ENCODE measurements at places on chromosomes 7 and 10.

- no peak for DNase-seq
These were observed 96.7 kb upstream of the CABCOCO1 start for GRCh38 chr10:61565819-61566560.

DNA sequence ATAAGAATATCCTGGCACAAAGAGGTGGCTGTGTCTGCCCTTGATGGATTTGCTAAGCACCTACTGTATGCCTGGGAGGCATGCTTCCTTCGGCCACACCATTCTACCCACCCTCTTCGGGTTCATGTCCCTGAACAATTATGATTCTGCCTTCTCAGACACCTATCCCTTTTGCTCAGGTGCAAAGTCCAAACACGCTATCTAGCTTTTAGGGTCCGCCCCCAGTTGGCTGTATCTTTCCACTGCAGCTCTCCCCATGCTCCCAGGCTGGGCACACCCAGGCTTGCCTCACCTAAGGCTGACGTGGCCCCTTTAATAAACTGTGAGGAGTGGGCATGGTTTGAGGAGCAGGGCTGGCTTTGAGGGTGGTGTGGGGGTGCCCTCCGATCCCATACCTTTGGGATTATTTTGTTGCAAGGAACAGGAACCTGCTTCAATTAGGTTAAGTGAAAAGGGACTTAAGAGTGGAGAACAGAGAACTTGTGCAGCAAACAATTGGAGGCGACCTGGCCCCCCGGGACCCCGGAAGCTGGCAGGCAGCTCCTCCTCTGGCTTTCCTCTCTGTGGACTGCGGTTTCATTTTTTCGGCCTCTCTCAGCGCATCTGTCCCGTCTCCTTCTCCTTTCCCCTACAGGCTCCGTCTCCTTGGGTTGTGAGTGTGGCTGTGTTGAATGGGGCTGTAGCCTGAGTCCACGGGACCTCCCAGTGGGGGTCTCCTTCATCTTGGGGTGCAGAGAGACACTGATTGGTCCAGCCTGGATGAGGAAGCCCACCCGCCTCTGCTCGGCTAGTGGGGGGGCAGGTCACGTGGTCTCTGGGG, 3.8 kb downstream of the CLIP2 start:
- no peak for DNase-seq

- no peak for DNase-seq
These were observed 82.8 kb downstream of the VOPP1 start for GRCh38 chr7:55489552-55489951.

DNA sequence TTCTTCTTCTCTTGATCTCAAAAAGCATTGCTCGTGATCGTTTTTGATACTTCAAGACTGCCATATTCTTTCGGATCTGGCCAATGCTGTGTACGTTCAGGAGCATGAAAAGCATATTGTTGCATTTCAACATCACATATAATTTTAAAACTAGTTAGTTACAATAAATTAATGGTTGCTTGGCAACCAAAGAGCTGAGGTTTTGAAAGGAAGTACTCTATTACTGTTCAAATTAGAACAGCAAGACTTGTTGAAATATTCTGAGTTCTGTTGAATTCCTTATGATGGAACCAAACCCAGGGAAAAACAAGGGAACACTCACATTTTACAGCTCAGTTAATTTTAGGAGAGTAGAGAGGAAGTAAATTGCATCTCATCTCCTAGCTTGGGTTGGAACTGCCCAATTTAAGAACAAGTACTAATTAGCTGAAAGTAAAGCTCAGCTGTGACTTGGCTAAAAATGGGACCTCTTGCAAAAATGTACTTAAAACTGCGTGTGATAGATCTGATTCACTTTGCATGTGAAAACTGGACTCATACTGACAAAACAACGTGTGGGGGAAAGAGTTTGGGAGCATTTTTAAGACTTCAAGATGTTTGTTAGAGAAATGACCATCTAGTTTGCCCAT, 21.2 kb downstream of the OR9A2 start:
- DNase-seq: no peak

DNA sequence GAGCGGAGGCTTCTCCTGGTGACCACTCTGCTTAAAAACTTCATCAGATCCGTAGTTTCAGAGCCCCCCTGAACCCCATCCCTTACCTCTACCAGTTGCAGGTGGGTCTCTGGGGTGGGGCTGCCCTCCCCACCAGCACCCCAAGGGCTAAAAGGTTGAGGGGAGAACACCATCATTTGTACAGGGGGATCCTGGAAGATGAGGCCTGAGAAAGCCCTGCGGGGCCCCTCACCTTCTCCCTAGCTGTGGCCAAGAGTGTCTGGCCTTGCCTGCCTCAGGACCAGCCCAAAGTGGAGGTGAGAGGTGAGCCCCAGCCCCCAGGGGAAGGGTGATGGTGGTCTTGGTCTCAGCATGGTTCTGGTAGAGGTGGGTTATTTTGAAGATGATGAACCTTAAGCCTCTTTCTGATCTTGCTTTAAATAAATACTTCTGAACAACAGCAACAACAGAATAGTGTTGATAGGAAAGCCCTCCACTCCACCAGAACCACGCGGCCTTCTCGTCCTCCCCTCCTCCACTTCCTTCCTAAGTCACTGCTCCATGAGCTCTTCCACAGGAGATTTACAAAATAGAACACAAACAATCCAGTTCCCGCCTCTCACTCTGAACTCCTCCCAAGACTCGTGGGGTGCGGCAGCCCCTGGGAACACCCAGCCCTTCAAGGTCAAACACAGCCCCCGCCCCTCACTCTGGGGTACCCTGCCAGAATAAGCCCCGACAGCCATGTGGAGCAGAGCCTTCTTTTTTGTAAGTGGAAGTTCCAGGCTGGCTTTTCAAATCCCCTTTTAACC, 169.1 kb downstream of the EGFR start:
- DNase-seq: no peak

DNA sequence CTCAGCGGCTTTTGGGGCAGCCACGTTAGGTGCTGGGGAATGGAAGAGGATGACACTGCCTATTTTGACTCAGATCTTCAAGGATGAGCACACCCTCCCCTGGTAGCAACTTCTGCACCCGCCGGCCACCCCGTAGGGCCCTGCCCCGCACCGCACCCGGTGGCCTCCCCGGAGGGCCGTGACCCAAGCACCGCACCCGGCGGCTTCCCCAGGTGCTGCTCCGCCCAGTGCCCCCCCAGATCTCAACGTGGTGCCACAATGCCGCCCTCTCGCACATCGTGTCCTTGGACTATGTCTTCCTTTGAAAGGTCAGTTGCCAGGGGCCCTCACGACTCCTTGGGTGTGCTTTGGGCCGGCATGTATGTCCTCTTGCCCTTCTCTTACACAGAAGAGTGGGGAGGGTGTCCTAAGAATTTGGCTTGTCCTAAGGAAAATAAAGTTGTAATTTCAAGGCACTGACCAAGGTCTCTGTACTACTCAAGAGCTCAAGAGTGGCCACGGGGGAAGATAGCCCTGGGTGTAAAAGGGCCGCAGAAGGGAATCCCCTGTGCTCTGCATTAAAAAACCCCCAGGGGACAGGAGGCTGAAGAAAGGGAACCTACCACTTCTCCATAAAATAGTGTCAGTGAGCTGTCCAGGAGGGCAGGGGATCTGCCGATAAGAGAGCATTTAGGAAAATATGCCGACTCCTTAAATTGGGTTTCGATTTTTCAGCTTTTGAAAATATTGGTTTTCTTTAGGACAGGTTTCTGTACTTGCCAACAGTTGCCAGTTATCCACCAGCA, 1.6 kb upstream of the LANCL2 start:
- DNase-seq: no peak

DNA sequence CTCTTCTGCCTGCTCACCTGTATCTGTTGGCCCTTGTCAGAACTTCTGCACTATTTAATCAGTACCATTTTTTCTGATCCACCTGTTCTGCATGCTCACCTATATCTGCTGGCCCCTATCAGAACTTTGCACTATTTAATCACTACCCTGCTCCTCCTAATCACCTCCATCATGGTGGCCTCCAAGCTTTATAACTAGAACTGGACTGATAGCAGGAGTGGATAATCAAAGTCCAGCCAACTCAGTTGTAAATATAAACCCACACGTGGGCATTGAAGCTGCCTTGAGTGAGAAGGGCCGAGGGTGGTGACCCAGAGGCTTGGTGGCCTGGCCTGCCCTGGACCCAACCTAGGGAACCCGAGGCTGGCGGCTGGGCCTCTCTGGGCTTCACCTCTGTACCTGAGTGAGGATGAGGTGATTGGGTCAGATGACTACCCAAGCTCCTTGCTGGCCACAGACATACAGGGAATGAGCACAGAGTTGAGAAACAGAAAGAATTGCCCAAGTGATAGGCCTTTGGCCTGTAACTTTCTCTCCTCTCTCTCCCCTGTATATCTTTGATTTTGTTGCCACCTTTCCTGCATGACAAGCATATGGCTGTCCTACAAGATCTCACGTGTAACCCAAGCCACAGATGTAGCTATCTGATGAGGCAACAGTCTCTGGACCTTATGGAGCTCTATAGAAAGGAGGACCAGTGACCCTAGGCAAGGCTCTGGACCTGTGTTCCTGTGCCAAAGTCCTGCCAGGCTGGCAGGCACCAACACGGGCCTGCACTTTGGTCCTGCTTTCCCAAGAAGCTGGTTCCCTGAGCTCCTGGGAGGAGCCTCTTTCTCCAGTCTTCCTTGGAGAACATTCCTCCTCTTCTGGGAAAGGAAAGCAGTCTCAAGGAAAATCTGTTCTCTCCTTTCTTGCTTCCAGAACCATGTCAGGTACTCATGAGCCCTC, 23.4 kb upstream of the FAM3C start:
- DNase-seq: no peak

DNA sequence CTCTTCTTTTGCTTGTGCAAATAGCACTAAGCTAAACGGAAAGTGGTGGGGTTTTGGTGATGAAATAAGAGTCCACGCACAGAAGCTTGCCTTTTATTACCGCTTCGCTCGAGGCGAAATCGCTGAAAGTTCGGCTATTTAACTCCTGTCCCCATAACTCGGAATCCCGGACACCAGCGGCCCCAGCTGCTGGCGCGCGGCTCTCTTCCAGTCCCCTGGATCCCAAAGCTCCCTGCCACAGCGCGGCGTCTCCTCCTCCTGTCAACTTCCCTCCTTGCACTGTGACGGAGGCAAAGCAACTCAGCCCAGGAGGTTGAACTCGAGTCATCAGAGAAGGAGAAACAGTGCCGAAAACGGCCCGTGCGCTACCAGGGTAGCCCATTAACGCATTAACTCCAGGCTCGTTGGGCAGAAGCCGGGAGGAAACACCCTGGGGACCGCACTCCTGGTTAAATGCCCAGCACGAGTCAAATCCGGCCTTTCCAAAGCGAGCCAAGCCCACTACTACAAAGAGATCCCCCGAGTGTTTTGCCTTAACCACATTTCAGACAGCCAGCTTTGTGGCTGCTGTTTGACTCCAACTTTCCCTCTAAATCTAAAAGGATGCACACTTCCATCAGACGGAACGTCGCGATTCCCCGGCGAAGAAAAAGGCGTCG, 1.3 kb downstream of the SEMA3D start:
- peak; percentile 29 for DNase-seq

- DNase-seq: no peak
These were observed 73.3 kb upstream of the CHCHD3 start for GRCh38 chr7:133155146-133155545.

GRCh38 chr7:26308551-26308950, 16.9 kb downstream of the SNX10 start:
- no peak for DNase-seq

- no peak for DNase-seq
These were observed 376.8 kb downstream of the EXOC4 start for GRCh38 chr7:133629701-133630100.

GRCh38 chr7:96778263-96778662, 68.6 kb upstream of the SEM1 start:
- DNase-seq: no peak

DNA sequence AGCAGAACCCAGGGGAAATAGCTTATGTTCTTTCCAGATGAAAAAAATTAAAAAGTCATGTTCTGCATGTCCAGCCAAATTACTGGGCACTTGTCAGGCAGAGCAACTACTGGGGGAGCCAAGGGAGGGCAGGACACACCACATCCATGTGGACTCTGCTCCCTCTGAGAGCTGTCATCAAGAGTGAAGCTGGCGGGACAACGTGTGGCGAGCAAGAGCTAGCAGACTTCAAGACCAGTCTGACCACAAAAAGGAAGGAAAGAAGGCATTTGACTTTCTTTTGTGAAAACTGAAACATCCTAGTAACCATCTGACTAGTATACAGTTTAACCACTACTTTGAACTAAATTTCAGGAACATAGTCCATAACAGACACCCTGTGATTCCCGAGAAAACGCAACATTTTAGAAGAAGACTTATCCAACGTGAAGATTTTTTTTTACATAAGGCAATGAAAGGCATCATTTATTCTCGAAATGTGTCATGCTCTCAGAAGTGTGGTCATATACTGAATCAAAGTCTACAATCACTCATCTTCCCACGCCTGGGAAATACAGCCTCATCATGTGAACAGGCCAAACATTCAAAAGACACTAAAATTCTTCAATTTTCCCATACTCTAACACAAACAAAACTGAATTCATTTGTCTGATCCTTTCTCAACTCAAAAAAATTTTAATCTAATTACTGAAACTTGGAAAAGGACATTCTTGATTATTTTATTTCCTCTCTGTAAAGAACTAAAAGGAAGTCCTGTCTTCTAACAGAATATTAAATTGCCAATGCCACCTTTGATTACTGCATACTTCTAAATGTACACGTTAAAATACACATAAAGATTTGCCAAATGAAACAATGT, 15.5 kb downstream of the CYTH3 start:
- no peak for DNase-seq

- DNase-seq: no peak
These were observed 369.5 kb downstream of the PHF14 start for GRCh38 chr7:11343136-11343535.

DNA sequence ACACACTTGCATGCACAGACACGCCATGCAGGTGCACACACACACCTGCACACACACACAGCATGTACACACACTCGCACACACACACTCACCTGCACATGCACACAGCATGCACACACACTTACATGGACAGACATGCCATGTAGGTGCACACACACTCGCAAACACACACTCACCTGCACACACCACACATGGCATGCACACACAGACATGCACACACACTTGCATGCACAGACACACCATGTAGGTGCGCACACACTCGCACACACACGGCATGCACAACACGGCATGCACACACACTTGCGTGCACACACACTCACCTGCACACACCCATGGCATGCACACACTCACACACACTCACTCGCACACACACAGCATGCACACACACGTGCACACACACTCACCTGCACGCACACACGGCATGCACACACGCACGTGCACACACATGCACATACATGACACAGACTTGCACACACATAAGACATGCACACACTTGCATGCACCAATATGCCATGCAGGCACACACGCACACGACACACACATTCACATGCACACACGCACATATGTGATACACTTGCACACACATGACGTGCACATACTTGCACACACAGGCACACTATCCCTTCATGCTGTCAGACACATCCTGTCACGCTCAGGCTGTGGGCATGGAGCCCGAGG, 56.8 kb downstream of the INSIG1 start:
- no peak for DNase-seq

DNA sequence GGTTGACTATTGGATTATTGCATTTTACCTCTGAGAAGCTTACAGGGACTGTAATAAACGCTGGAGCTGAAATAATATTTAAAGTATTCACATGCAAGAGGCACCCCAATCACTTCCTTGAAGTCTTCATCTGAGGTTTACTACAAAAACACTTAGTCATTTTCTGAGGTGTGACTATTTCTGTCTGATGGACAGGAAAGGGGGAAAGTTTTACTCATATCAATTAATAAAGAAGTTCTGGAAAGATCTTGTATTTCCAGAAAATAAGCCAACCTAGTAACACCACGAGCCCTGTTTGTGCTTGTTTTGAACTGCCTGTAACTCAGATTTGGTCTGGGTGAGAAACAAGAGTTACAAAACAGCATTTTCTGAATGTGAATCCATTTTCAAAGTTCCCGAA, 63.9 kb upstream of the PRKCQ start:
- DNase-seq: no peak

- no peak for DNase-seq
These were observed 183.6 kb downstream of the TCF7L2 start for GRCh38 chr10:113133497-113134115.
